ENCODE measurements at places on chromosomes 5 and 9.

- no peak for DNase-seq
These were observed at the start of gene HAVCR2 for GRCh38 chr5:157108976-157109375. Gene HAVCR2 (minus strand): TSS chr5:157109044. CDS start chr5:157108983, 61 bp downstream.

DNA sequence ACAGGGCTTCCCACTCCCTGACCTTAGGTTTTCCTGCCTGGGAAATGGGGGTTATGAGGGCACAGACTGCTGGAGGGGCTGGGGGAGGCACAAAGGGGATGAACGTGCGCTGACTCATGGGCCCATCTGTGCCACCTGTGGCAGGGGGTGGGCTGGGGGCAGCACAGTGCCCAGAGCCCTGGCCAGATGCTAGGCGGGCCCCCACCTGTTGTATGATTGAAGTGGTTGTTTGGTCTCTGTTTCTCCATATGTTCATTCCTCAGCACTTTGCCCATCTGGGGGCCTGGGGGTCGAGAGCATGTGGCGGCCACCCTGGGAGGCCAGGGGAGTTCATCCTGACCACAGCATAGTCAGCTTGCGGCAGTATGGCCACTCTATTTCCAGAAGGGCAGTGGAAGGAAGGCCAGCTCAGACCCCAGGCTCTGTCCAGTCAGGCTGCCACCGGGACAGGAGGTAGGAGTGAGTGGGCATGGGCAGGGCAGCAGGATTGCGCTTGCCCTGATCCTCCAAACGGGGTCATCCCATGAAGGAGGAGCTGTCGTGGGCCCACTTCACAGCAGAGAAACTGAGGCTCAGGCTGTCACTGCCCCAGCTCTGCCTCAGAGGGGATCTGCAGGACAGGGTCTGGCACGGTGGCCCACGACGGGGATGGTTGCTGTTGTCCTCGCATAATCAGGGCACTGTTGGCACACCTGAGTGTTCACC, 841 bp upstream of the NINJ1 start:
- DNase-seq, result no peak

DNA sequence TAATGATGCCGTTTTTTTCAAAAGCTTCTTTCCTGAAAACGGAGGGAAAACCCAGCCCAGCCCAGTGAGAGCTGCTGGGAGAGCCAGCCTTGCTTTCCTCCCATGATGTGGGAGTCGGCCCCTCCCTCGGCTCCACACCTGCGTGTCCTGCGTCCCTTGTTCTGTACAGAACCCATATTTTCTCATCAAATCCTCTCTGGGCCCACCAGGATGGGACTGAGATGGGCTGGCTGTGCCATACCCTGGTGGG, 8.9 kb downstream of the FLT4 start:
- no peak for DNase-seq

- no peak for DNase-seq
These were observed 971 bp downstream of the PHYKPL start for GRCh38 chr5:178231539-178232123.

DNA sequence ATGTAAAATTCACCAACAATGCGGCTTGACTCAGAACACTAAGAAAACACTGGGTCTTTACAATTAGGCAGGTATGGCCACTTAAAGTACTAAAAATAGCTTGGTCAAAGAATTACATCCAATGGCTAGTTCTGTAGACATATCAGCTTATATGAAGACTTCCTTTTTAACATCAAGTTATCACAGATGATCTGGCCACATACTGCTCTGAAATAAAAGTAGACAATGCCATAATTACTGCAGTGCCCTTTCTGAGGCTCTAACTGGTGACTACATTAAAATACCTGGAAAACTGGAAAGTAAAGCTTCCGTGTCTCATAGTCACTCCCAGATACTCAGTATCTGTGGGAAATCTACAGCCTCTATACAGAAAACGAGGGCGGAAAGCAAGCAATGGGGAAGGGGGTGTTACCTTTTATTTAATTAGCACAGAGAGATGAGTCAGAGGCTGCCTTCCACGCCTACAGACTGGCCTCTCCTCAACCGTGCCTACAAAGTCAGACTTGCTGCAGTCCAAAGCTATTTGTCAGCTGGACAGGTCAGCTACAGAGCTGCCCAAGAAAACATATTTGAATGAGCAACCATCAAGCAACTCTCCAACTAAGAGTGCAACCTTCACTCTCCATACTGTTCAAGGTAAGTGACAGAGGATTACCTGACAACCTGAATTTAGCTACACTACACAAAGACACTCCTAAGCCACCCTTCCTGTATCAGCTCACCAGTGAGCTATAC, 8.7 kb downstream of the SERINC5 start:
- DNase-seq, result no peak

- no peak for DNase-seq
These were observed 4.6 kb upstream of the TRAF2 start for GRCh38 chr9:136881691-136882108.

DNA sequence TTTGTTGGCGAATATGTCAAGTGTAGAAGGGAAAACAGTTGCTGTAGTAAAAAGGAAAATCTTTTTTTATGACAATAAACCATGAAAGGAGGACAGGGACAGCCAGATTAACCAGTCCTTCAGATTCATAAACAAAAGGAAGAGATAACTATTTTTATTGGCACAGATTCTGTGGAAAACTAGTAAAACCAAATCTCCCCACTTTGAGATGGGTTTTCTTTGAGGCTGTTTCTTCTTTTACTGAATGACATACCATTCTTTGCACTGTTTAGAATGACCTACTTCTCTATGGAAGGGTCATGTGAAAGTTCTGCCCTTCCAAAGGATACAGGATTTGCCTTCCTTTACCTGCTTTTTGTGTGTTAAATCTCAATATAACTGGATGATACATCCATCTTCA, 13.7 kb downstream of the CAST start:
- DNase-seq, result no peak

DNA sequence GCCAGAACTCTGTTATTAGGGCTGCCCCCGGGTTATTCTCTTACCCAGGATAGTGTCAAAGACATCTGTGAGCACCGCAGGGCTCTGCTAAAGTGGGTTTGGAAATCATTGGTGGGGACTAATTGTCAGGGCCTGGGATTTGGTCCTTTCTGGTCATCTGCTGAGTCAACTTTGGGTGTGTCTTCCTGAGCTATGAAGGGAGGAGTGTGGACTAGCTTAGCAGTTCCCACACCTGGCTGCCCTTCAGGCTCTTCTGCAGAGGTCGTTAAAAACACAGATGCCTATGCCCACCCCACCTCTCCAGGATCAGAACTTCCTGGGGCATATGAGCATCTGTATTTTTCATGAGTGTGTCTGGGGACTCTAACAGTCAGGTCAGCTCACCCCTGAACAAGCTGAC, 352.2 kb downstream of the SLIT3 start:
- no peak for DNase-seq

GRCh38 chr5:82445726-82446335, 167.7 kb upstream of the RPS23 start:
- no peak for DNase-seq

GRCh38 chr9:20624201-20625002, 2.1 kb upstream of the MLLT3 start:
- DNase-seq, result no peak

GRCh38 chr9:131275332-131276093, 797 bp downstream of the FAM78A start:
- DNase-seq, result no peak

DNA sequence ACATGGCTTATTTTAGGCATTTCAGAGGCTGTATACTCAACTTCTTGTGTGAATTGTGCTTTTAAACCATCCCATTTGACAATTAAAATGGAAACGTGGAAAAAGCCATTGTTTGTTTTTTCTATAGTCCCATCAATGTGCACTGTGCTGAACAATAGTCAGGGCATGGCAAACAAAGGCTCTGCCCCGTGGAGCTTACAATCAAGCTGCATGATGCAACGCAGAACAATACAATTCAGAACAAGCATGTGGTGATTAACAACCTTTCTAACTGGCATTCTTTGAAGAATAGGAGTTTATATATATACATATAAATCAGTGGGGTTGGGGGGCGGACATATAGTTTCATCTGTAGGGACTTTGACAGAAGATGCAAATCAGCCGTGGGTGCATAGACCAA, 2125.4 kb upstream of the WWC1 start:
- no peak for DNase-seq

DNA sequence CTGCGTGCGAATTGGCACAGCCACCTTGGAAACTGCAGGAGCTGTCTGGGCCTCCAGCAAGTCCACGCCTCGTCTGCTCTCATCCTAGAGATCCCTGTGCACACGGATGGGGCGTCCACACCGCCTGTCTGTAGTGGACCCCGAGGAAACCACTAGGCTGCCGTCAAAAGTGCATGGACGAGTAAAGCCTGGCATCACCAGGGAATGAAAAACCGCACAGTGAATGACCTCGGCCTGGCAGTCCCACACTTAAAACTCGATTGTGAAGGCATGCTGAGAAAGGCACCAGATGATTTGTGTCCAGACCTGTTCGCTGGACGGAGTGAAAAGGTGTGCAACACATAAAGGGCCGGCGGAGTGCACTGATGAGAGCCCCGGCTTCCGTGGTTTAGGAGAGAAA, 50.8 kb downstream of the MRPL36 start:
- DNase-seq, result no peak

DNA sequence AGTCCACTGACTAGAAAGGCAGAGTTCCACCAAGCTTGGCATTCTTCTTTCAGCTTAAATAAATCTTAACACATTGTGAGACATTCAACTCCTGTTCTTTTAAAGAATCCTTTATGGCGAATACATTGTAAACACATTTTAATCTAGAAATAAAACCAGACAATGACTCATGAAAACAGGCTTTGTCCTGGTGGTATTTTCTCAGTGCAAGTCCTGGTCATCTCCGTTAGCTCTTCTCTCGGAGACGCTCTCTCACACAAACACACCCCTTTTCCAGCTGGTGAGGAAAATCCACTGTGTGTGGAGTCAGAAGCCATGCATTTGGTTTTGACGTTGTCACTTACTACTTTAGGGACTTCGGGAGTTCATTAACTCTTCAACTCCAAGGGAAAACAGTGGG, 140.4 kb downstream of the AUH start:
- DNase-seq, result no peak

- DNase-seq, result no peak
These were observed 236.0 kb upstream of the IRX1 start for GRCh38 chr5:3359642-3360041.

- no peak for DNase-seq
These were observed 174.7 kb downstream of the HMHB1 start for GRCh38 chr5:143986516-143987212.

DNA sequence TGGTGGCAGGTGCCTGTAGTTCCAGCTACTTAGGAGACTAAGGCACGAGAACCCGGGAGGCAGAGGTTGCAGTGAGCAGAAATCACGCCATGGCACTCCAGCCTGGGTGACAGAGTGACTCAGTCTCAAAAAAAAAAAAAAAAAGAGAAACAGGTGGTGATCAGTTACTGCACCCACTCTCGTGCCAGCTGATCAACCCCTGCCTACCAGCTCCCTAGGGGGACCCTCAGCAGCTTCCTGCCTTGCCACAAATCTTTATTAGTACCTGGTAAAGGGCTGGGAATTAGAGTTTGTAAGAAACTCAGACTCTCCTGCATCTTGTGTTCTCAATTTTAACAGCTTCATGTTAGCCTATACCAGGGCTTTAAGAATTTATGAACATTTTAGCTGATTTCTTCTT, 914.9 kb downstream of the EFNA5 start:
- DNase-seq, result no peak

GRCh38 chr5:103264508-103264907, 5.9 kb downstream of the MACIR start:
- no peak for DNase-seq

DNA sequence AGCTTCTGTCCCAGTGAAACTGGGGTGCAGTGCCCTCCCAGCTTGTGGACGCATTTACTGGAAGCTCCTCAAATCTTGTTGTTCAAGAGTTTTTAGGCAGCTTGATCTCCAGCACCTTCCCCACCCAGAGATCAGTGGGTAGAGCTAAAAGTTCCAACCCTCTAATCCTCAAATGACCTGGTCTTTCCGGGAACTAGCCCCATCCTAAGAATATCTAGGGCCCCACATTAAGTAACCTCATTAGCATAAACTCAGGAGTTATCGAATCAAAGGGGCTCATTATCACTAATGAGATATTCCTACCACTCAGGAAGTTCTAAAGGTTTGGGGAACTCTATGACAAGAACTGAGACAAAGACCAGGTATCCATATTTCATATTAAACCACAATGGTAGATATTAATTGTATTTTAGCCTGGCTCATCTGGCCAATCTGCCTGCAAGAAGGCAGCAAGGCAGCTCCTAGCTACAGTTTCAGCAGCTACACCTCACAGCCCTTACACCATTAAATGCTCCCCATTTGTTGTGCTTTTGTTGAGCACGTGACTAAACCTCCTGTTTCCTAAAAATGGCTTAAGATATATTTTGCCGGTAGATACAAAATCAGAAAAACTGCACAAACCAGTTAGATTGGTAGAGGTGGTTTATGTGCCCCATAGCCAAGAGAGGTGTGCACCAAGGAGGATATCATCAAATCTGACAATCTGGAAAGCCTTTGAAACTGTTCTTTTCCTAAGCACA, 24.6 kb upstream of the SLC22A5 start:
- DNase-seq, result no peak

DNA sequence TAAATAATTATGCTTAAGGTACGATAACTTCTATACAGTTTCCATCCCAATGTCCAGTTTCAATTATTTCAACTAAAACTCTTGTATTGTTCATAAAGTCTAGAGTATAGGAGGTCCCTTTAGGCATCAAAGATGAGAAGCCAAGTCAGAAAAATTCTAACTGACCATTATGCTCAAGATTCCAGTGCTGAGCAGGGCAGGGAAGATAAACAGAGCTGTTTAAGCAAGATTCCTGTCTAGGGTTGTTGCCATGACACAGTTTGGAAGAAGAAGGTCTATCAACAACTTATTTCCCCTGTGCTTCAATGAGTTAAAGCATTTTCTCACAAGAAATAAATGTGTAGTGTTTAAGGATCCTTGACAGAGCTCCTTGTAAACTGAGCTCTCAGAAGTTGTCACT, 48.9 kb upstream of the MTAP start:
- DNase-seq, result no peak

- no peak for DNase-seq
These were observed 463.5 kb upstream of the RGMB start for GRCh38 chr5:98309785-98310598.

- DNase-seq, result no peak
These were observed 788.9 kb upstream of the GRAMD2B start for GRCh38 chr5:125634216-125634835.

DNA sequence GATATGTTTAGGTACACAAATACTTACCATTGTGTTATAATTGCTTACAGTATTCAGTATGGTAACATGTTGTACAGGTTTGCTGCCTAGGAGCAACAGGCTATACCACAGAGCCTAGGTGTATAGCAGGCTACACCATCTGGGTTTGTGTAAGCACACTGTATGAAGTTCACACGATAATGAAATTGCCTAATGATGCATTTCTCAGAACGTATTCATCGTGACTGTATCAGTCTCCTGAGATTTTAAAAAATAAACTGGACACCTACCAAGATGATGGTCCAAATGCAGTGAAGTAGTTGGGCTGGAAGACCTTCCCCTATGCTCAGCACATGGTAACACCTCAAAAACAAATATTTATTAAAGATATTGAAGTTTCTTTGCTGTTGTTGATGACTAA, 103.3 kb upstream of the NFIB start:
- DNase-seq, result no peak

DNA sequence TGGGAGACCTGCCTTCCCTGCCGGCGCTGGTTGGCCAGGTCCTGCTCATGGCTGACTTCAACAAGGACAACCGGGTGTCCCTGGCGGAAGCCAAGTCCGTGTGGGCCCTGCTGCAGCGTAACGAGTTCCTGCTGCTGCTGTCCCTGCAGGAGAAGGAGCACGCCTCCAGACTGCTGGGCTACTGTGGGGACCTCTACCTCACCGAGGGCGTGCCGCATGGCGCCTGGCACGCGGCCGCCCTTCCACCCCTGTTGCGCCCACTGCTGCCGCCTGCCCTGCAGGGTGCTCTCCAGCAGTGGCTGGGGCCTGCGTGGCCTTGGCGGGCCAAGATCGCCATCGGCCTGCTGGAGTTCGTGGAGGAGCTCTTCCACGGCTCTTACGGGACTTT, 10.6 kb downstream of the DIPK1B start:
- no peak for DNase-seq
